ENCODE measurements at places on chromosomes 1 and 21. TPM values are rescaled to one million over a fixed set of nuclear protein-coding genes. Genes with fewer than 3 reads are reported as not detected.

Gene SPTA1
- not detected for total RNA-seq

Gene LYPD8
- total RNA-seq = not detected

Gene F3
- total RNA-seq = 76.9 TPM

Gene ST6GALNAC3
- 3.5 TPM for total RNA-seq

Gene RIMS3
- total RNA-seq = 2.5 TPM

Gene TUT4
- 38.6 TPM for total RNA-seq

DNA sequence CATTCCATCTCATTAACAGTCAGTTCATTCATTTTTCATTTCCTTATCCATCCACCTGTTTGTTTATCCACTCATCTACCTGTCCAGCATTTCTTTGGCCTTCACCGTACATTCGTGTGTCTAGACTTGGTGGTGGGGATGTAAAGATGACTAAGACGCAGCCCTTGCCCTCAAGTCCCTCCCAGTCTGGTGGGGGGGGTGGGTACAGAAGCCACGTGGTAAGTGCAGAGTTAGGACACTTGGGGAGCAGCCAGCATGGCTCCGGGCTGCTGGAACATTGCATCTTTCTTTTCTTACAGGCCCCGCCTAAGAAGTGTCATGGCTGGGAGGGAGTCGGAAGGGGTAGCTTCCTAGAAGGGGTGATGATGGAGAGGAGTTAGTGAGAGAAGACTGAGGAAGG is 17.2 kb downstream of the KIF26B start:
- no peak overlapping the region for H3K27ac ChIP-seq
- DNase-seq = no peak
- H3K4me3 ChIP-seq = no peak overlapping the region
- H3K36me3 ChIP-seq = no peaks in the 10 kb centered on the region
- H3K27me3 ChIP-seq = no peaks in the 10 kb centered on the region

DNA sequence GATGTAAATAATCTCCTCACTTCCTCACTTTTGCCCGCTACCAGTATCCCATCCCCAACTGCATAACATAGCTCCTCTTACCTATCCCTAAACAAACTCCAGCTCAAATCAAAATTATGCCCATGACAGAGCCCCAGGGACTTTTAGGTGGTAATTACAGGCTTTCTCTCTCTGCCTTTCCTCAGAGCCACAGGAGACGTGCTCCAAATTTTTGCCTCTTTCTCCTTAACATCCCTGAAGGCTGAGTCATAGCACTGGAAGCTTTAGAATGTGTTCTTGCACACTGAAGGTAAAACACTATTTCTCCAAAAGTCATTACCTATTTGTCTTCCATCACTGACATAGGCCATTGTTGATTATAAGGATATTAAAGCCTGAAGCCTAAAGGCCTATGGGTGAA is 263.5 kb upstream of the PLD5 start:
- H3K4me1 ChIP-seq = no peaks in the 10 kb centered on the region
- DNase-seq = no peak
- no peaks in the 10 kb centered on the region for H3K36me3 ChIP-seq

GRCh38 chr1:205961405-205961804 is 18.1 kb upstream of the SLC26A9 start:
- H3K4me3 ChIP-seq = no peak overlapping the region
- DNase-seq = no peak
- H3K4me1 ChIP-seq = no peaks in the 10 kb centered on the region
- no peaks in the 10 kb centered on the region for H3K27me3 ChIP-seq

- no peak overlapping the region for H3K27ac ChIP-seq
- no peak overlapping the region for H3K4me3 ChIP-seq
- no peaks in the 10 kb centered on the region for H3K4me1 ChIP-seq
- H3K27me3 ChIP-seq = no peaks in the 10 kb centered on the region
- H3K36me3 ChIP-seq = no peaks in the 10 kb centered on the region
- no peak for DNase-seq
These were observed 64.8 kb downstream of the RPE65 start for GRCh38 chr1:68384872-68385411.

GRCh38 chr1:101217148-101217547 is 19.7 kb upstream of the S1PR1 start:
- no peak for DNase-seq
- no peaks in the 10 kb centered on the region for H3K27me3 ChIP-seq
- H3K27ac ChIP-seq = no peak overlapping the region
- no peaks in the 10 kb centered on the region for H3K4me1 ChIP-seq

GRCh38 chr1:27832762-27833161 is 2.2 kb downstream of the PPP1R8 start:
- H3K4me1 ChIP-seq = peaks cover 14% of the 10 kb centered on the region
- no peak overlapping the region for H3K27ac ChIP-seq
- no peaks in the 10 kb centered on the region for H3K36me3 ChIP-seq
- H3K27me3 ChIP-seq = no peaks in the 10 kb centered on the region
- DNase-seq = no peak

- H3K4me3 ChIP-seq = no peak overlapping the region
- no peaks in the 10 kb centered on the region for H3K4me1 ChIP-seq
- H3K27me3 ChIP-seq = no peaks in the 10 kb centered on the region
These were observed 27.4 kb downstream of the DTL start for GRCh38 chr1:212062832-212063438.

- H3K4me1 ChIP-seq = peaks cover 21% of the 10 kb centered on the region
- H3K4me3 ChIP-seq = no peak overlapping the region
- H3K36me3 ChIP-seq = no peaks in the 10 kb centered on the region
- H3K27ac ChIP-seq = no peak overlapping the region
These were observed 17.9 kb downstream of the CAPZA1 start for GRCh38 chr1:112637254-112638109.

- no peak overlapping the region for H3K4me3 ChIP-seq
- DNase-seq = no peak
- H3K36me3 ChIP-seq = no peaks in the 10 kb centered on the region
These were observed 33.5 kb upstream of the CLDN14 start for GRCh38 chr21:36513430-36513829.

DNA sequence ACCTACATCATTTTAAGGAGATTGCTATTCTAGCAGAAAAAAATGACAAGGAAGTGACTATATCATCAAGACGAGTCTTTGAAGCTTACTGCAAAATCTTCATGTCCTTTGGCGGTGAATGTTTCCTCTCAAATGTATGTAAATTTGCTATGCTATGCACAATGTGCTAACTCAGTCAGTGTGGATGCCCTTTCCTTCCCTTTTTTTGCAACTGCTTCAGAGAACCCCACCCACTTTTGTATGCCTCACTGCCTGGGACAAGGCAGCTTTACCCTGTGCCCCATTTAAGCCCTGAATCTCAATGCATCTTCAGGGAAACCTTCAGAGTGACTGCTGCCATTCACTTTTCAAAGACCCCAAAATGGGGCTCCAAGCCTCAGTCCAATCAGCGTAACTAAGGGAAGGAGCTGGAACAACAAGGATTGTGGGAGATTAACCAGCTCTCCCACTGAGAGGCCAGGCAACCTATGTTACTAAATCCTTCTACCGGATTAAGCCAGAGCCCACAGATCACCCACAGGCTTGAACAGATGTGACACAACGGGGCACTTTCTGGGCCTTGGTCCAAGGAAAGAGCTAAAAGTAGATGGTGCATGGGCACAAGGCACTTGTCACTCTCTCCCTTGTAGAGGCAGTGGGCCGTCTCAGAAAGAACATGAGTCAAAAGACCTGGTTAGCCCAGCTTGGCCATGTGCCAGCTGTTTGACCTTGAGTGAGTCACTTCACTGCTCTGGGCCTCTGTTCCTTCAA is 154.4 kb downstream of the PLPP3 start:
- H3K4me3 ChIP-seq = no peak overlapping the region
- no peak overlapping the region for H3K27ac ChIP-seq
- DNase-seq = no peak
- H3K36me3 ChIP-seq = no peaks in the 10 kb centered on the region
- no peaks in the 10 kb centered on the region for H3K4me1 ChIP-seq
